Lung microvascular endothelial cell (primary cell): ENCODE measurements at places on chromosomes 13 and 19. TPM values are rescaled to one million over a fixed set of nuclear protein-coding genes. Genes with fewer than 3 reads are reported as not detected.

Gene GEMIN7
- 15.5 and 17.0 TPM in 2 replicates for total RNA-seq

Gene KLK5
- total RNA-seq = not detected in 2 replicates

Gene PTH2
- not detected in 2 replicates for total RNA-seq

DNA sequence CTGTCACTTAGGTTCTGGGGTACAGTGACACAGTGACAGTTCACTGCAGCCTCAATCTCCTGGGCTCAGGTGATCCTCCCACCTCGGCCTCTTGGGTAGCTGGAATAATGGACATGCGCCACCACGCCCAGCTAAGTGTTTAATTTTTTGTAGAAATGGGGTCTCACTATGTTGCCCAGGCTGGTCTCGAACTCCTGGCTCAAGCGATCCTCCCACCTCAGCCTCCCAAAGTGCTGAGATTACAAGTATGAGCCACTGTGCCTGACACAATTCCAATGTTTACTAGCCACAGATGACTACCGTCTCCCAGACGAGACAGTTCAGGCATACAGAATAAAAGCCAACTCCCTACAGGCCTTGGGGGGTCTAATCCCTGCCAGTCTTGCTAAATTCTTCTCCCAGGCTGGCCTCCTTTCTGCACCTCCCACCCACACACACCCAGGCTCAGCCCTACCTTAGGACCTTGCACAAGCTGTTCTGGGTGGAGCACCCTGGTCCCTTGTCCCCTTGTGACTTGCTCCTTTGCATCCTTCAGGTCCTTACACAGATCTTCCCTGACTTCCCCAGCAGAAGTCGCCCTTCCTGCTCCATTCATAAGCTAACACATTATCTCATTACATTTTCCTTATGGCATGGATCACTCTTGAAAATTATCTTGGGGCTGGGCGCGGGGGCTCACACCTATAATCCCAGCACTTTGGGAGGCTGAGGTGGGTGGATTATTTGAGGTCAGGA lies 106.4 kb downstream of the INSR start:
- DNase-seq = peak; percentile 33

Gene POGLUT2
- total RNA-seq = 13.9 and 16.9 TPM in 2 replicates

DNA sequence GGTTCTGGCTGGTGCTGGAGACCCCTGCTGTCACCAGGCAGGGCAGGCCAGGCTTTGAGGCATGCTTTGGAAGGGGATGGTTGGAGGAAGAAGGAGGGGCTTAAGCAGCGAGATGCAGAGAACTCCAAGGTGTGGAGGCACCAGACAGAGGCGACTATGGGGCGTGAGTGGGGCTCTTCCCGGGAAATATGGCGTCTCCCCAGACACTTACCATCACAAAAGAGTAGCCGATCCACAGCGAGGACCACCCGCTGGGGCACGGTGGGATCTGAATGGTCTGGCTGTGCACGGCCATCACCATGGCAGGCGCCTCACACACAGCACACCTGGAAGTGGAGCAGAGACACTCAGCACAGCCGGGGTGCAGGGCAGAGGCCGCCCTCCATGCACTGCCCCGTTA lies 151.9 kb downstream of the COL4A1 start:
- DNase-seq = no peak

- no peak for DNase-seq
Observed at GRCh38 chr19:41441321-41441945, 1.5 kb upstream of the ERICH4 start.

- no peak for DNase-seq
Observed at GRCh38 chr13:96011291-96011872, 41.8 kb downstream of the UGGT2 start.

Gene PALM3
- not detected in 2 replicates for total RNA-seq

Gene SLC6A16
- total RNA-seq = 0.20 and 0.22 TPM in 2 replicates

GRCh38 chr13:101025925-101026324 lies 351.3 kb upstream of the TMTC4 start:
- DNase-seq = no peak

DNA sequence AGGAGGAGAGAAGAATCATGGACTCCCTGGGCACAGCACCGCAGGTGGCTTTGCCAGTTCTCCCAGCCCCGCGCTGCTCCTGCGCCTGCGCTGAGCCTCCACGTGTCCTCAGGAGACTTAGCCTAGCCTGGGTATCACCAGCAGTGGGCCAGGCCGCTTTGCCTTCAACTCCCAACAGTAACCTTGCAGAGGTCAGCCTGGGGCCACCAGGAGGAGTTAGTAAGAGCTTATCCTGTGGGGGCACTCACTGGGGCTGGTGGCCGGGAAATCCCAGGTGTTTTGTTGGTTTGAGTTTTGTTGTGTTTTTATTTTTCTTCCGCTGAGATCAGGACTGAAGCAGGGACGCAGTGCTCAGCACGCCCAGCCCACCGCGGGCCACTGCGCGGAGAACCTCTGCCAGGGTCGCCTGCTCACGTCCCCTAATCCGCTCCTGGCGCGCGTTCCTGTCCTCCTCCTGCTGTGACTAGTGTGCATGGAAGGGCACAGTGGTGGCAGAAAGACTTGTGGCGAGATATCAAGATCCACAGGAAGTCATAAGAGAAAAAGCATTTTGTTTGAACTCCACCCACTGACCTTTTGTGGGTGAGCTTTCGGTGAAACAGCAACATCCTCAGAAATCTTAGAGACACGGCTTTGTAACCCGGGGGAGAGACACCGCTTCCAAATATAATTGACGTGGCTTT lies 207.4 kb upstream of the RFC3 start:
- peak; percentile 93 for DNase-seq

Gene PCDH9
- total RNA-seq = 0.20 and 0.65 TPM in 2 replicates

Gene WDFY2
- total RNA-seq = 2.6 and 4.4 TPM in 2 replicates

DNA sequence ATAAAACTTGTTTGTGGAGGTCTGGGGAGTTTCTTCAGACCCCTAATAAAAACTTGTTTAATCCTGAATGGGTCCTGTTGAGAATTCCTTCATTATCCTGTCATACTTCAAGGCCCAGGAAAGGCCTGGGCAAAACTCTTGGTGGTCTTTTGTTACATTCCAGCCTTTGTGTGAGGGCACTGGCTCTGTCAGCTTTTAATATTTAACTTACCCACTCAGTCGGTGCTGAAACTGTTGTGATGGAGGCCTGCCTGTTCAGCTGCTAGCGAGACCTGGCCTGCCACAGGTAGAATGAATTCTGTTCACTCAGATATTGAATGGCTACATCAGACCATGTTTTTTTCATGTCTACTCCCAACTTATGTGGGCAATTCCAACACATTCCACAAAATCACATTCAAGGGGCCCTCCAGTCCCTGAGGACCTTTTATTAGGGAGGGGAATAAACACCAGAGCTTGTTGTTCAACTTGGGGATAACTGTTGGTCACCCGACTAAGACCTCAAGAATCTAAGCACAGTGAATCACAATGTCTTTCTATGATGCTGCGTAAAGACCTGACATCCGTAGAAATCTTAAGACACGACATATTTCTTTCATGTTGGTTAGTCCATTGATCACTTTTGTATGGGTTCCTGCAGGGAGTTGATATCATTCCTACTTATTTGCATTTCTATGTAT lies 12.5 kb downstream of the NLRP8 start:
- no peak for DNase-seq

Gene MBD3L3
- not detected in 2 replicates for total RNA-seq

GRCh38 chr19:14475251-14476073 lies at the start of gene PTGER1:
Gene PTGER1 (minus strand): TSS chr19:14475354. CDS start chr19:14474320, 1,034 bp downstream.
- no peak for DNase-seq

GRCh38 chr13:35769812-35770211 lies 293.3 kb upstream of the MAB21L1 start:
- DNase-seq = no peak

Gene NAPSA
- under 0.01 TPM in 1 of 2 replicates, not detected in the other for total RNA-seq

- no peak for DNase-seq
Observed at GRCh38 chr19:48735031-48735615, 5.3 kb downstream of the RASIP1 start.

GRCh38 chr13:110340812-110341444 lies 33.8 kb downstream of the COL4A2 start:
- peak; percentile 94 for DNase-seq

- no peak for DNase-seq
Observed at GRCh38 chr19:27736225-27736624, 1476.7 kb downstream of the UQCRFS1 start.

Gene CEACAM20
- total RNA-seq = not detected in 2 replicates

DNA sequence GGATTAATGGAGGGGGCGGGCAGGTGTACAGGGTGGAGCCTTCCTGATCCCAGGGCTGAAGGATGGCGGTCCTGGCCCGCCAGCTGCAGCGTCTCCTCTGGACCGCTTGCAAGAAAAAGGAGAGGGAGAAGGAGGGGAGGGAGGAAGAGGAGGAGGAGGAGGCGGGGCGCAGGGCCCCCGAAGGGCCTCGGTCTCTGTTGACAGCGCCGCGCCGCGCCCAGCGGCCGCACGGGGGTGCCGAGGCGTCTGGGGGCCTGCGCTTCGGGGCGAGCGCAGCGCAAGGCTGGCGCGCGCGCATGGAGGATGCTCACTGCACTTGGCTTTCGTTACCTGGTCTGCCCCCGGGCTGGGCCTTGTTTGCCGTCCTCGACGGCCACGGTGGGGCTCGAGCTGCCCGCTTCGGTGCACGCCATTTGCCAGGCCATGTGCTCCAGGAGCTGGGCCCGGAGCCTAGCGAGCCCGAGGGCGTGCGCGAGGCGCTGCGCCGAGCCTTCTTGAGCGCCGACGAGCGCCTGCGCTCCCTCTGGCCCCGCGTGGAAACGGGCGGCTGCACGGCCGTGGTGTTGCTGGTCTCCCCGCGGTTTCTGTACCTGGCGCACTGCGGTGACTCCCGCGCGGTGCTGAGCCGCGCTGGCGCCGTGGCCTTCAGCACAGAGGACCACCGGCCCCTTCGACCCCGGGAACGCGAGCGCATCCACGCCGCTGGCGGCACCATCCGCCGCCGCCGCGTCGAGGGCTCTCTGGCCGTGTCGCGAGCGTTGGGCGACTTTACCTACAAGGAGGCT lies at the start of gene PPM1N:
Gene PPM1N (plus strand): TSS at position 33 of the 785 bp plus-strand sequence. CDS start 30 bp downstream, at position 63.
- DNase-seq = no peak

GRCh38 chr19:2434267-2434666 lies 6.9 kb upstream of the TIMM13 start:
- no peak for DNase-seq

DNA sequence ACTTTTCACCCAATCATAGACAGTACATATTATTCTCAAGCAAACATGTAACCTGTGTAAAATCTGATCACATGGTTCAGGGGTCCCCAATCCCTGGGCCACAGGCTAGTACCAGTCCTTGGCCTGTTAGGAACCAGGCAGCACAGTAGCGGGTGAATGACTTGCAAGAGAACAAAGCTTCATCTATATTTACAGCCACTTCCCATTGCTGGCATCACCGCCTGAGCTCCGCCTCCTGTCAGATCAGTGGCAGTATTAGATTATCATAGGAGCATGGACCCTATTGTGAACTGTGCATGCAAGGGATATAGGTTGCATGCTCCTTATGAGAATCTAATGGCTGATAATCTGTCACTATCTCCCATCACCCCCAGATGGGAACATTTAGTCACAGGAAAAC lies 133.1 kb downstream of the MAB21L1 start:
- no peak for DNase-seq

Gene KMT5C
- 2.2 and 3.0 TPM in 2 replicates for total RNA-seq

Gene HIPK4
- total RNA-seq = under 0.01 TPM in 1 of 2 replicates, not detected in the other

- no peak for DNase-seq
Observed at GRCh38 chr19:11151181-11151580, 4.4 kb downstream of the SPC24 start.

Gene GPR18
- total RNA-seq = not detected in 2 replicates

Gene LPAR2
- total RNA-seq = 0.40 and 0.44 TPM in 2 replicates

Gene B3GNT3
- total RNA-seq = 0.22 TPM in 1 of 2 replicates, not detected in the other

DNA sequence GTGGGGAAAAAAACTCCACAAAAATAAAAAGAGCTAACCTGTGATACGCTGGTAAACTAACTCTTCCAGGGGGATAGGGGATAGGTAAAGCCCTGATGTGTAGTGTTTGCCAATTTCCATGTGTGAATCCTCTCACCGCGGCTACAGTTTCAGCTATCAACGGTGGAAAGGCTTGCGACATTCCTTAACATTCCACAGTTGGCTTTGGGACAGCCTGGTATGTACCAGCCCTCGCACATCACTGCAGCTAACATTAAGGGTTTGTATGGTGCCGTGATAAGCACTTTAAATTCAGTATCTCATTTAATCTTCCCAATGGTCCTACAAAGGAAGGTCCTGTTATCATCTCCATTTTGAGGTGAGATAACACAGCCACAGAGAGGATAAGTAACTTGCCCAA lies 112.4 kb downstream of the KATNAL1 start:
- DNase-seq = no peak

- DNase-seq = peak; percentile 68
Observed at GRCh38 chr19:34430738-34431625, 2.8 kb downstream of the UBA2 start.

GRCh38 chr19:29988351-29988750 lies 46.3 kb downstream of the URI1 start:
- no peak for DNase-seq

DNA sequence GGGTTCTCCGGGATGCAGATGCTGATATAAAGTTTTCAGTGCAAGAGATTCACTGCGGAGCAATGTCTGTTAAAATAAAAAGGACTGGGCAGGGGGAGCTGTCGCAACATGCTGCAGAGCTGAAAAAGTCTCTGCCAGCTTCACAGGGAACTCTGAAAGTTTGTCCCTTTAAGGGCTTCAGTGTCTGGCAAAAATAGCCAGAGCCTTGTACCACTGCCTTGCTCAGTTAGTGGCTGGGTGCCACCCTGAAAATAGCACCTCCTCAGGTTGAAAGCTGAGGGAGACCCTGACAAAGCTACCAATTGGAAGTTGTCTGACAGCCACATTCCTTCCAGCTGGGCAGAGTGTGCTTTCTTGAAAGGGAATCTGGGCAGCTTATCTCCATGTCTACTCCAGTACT lies 3.0 kb upstream of the NDFIP2 start:
- DNase-seq = no peak

Gene SIGLECL1
- not detected in 2 replicates for total RNA-seq

DNA sequence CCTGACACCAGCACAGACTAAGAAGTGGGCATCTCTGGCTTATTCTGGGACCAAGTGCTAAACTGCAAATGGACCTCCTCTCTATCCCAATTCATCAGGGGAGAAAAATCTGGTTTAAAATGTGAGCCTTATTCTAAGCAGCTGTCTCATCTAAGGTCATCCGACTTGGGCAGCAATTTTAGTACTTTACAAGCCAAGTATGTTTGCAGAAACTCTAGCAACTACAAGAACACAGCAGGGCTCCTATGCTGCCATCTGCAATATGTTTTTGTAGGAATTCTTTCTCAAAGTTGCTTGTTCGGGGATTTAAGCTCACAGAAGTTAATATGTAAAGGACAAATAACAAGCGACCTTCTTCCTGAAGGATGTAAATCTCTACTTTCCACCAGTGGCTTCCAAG lies 113.1 kb downstream of the FOXO1 start:
- DNase-seq = no peak

DNA sequence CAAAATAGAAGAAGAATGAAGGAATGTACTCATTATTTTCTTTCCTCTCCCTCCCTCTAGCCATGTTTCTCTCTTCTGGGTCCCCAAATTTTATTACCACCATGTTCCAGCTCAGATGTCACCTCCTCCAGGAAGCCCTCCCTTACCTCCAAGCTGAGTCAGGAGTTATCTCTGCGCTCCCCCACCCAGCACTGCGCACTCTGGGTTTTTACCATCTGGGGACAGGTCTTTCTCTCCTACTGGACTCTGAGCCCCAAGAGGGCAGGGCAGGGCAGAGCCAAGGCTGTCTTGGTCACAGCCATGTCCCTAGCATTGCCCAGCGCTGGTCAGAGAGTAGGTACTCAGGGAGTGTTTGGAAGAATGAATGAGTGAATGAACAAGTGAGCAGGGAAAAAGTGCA lies 2.9 kb downstream of the GNG8 start:
- DNase-seq = no peak

Gene KCNRG
- total RNA-seq = 5.9 and 10.7 TPM in 2 replicates
